ENCODE measurements at places on chromosomes 13 and 19.

GRCh38 chr13:21371011-21371410 is 88.1 kb downstream of the ZDHHC20 start:
- DNase-seq = no peak

GRCh38 chr13:19834704-19835103 is 28.7 kb downstream of the ZMYM5 start:
- no peak for DNase-seq

DNA sequence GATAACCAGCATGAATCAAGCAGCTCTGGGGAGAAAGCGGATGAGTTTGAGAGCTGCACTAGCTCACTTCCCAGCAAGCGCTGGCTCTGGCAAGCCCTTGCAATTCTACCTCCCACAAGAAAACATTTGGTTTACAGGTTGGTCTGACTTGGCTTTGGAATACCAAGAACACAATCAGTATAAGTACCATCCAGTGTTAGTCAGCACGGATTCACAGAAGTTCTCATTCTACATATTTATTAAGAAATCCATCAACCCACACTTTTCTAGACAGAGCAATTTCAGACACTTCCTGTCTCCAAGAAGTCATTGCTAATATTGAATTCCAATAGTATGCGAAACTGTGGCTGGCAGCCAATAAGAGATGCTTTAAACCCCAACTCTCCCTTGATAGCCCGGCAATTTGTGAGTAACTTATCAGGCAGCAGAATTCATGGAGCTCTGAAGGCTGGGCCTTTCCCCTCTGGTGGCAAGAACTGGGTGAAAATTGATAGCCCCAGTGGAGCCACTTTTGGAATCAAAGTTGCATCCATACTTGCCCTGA is 59.4 kb upstream of the WASF3 start:
- no peak for DNase-seq

DNA sequence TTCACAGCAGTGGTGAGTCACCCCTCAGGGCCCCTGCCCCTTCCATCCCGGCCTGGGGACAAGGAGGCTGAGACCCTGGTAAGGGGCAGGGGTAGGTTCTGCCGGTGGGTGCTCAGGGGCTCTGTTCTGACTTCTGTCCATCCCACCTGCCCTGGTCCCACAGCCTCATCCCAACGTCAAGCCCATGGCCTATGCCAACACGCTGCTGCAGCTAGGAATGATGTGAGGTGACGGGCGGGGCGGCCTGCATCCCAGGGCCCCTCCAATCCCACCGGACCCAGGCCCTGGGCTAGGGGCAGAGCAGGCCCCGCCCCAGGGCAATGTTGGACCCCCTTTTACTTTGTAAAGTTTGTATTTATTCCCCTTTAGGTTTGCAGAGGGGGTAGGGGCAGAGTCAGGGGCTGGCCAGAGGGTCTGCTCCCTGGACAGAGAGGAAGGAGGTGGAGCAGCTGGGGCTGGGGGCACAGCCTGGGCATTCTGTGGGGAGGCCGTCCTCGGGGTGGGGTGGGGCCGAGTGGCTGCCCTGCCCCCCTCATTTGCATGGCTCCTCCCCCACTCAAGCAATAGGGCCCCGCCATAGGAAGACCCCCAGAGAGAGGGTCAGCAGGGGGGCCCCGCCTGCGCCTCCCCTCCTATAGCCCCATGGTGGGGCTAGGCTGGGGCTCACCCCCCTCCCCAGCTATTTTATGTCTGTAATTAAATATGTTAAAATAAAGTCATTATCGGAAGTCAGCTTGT is 23.1 kb downstream of the CCDC8 start:
- DNase-seq = no peak

- DNase-seq = no peak
These were observed 27.0 kb downstream of the TNFSF11 start for GRCh38 chr13:42600943-42601342.

GRCh38 chr13:79767126-79767525 is 286.2 kb downstream of the NDFIP2 start:
- no peak for DNase-seq

- DNase-seq = no peak
These were observed 69.7 kb upstream of the GPR183 start for GRCh38 chr13:99376924-99377323.

GRCh38 chr19:10219678-10220077 is 11.5 kb downstream of the S1PR2 start:
- DNase-seq = peak; percentile 21

DNA sequence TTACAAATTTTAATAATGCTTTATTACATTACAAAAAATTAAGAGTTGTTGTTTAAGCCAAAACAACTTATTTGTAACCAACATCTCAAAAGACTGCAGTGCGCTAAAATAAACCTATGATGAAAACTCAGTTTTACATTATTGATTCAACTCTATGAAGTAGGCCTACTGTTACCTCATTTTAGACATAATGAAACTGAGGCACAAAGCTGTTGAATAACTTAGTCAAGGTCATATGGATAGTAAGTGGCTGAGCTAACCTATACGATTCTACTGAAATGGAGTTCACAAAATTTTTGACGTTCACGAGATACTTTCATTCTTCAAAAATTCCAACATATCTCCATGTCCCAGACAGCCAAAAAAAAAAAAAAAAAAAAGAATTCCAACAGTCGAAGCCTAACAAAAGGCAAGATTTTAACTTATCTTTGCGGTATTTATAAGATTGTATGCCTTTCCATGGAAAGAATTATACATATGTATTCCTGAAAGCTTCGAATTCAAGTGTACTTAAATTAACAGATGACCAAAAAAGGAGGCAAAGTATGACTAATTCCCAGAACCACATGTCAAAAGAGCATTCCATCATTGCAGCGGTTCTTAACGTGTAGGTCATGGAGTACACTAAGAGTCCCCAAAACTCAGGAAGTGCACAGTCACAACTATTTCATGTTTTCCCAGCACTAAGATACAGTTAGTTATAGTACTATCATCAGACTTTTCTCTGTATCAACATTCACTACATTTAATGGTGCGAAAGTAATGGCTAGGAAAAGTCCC is 69.4 kb downstream of the PSPC1 start:
- DNase-seq = no peak

GRCh38 chr13:31067416-31068118 is 94.1 kb downstream of the HSPH1 start:
- no peak for DNase-seq

DNA sequence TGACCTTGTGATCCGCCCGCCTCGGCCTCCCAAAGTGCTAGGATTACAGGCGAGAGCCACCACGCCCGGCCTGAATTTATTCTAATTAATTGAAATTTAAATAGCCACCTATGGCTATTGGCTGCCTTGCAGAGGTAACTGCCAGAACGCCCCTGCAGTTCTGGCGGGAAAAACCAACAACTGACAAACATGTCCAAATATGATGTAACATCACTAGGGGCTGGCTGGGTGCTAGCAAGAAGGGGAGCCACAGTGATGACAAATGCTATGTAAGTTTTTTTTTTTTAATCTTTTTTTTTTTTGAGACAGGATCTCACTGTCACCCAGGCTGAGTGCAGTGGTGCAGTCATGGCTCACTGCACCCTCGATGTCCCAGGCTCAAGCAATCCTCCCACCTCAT is 12.9 kb downstream of the ZSWIM9 start:
- DNase-seq = no peak

GRCh38 chr19:2969104-2969504 is 8.3 kb upstream of the TLE6 start:
- DNase-seq = no peak

GRCh38 chr13:33884531-33885220 is 66.7 kb downstream of the RFC3 start:
- no peak for DNase-seq

DNA sequence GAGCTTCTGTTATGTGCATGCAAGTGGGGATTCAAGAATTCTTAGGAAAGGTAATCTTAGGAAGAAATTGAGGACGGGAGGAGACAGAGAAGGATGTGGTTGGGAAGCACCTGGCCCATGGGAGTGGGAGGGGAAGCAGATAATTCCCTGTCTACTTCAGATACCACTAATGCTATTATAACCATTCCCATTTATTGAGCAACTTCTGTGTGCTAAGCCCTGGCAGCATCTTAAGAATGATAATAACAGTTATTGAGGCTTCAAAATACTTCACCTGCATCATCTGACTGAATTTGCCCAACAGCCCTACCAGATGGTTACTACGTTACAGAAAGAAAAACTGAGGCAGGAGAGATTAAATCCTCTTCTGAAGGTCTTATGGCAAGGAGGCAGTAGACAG is 1.4 kb downstream of the EPS8L1 start:
- DNase-seq = no peak

GRCh38 chr19:28864577-28865042 is 348.3 kb downstream of the UQCRFS1 start:
- no peak for DNase-seq

GRCh38 chr13:63435667-63436324 is 2020.1 kb upstream of the PCDH20 start:
- no peak for DNase-seq

GRCh38 chr19:31548941-31549340 is 199.7 kb upstream of the TSHZ3 start:
- DNase-seq = peak; percentile 1

DNA sequence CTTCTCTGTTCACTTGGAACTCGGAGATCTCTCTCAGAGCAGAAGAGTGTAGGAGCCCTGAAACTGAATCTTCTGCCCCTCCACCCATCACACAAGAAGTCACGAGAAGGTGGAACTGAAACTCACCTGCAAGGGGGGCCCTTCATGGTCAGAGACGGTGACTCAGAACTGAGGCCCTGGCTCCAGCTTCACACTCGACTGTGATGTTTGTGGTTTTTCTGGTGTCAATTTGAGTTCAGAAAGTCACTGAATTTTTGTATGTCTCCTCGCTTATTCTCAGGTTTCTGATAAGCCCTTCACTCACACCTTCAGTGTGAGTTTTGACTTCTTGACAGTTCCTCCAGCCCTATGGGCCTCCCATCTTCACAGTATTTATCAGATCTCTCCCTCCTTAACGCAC is 23.1 kb downstream of the SIGLEC5 start:
- DNase-seq = no peak

Measured in AML-193 (cell line).